HFF-Myc (cell line): ENCODE measurements at places on chromosomes 3 and 15.

GRCh38 chr3:101816215-101817149, 32.8 kb upstream of the NFKBIZ start:
- DNase-seq = peak; percentile 37

DNA sequence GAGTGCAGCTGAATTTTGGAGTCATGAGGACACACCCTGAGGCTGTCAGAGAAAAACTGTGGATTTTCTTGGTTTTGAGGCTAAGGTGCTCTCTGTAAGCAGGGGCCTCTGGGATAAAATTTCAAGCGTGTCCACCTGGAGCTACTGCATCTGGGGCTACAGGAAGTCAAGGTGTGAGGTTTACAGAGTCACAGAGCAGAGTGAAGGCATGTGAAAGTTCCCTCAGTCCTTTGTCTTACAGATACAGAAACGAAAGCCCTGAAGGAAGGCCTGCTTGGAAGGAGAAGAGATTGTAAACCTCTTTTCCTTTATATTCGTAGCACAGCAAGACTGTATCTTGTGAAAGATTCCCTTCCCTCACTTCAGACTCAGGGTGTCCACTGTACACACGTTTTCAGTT, 138.6 kb downstream of the OPA1 start:
- no peak for DNase-seq

DNA sequence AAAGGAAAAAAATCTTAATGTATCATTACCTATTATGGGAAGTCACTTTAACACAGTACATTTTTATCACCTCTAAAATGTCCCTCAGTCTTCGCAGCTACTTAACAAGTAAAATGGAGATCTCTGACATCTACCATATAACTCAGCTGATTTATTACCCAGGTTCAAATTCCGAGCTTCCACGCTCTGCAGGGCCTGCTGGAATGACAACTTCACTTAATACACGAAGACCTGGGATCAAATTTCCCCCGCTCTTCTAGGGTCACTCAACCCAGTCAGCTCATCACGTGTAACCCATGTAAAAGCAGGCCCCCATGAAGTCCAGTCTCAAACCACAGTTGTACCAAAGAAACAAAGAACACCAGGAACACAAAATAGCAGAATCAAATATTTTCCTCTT, 44.2 kb upstream of the ACP3 start:
- DNase-seq = no peak

DNA sequence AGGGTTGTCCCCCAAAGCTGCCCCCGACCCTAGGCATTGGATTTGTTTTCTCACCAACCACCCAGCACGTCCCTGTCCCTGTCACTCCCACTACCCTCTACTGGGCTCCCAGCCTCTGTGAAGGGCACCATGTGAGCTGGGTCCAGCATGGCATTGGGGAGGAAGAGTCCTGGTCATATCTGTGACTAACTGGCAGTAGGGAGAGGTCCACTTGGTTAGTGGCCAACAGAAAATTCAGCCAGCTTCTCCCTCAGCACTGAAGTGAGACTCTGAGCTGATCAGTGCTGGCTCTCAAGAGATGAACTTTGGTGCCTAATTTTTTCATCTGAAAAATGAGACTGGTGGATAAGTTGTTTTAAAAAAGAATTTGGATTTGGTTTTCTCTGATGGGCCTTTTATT, 11.3 kb upstream of the KIF23 start:
- no peak for DNase-seq

DNA sequence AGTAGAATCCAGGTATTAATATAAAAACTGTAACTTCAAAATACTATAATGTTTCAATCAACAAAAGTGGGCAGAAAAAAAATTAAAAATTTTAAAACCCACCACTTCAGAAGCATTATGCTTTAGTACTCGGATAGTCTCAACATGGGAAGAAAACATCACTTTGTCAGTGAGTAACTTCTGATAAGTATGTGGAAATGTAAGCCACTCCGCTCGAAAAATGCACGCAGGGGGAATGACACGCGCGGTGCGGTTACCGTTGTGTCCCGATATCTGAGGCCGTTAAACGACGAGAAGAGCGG, 656 bp downstream of the NGLY1 start:
- DNase-seq = no peak

GRCh38 chr3:38210141-38210757, 44.9 kb downstream of the OXSR1 start:
- no peak for DNase-seq

DNA sequence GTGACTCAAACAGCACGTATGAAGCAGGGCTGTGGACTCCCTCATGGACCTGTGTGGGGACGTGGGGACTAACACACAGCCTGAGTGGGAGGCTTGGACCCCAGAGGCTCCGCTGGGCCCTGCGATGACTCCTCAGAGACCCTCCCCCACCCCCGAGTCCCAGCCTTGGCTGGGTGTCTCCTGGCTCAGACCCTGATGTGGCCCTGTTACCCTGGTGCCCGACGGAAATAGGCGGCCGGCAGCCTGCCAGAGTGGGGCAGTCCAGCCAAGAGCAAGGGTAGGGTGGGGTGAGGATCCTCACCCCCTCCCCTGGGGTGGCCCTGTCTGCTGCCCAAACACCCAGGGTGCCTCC, 15.3 kb downstream of the TNK2 start:
- no peak for DNase-seq

- no peak for DNase-seq
Observed at GRCh38 chr3:175274474-175275218, 415.5 kb downstream of the NAALADL2 start.

- no peak for DNase-seq
Observed at GRCh38 chr15:48833526-48834239, 22.8 kb upstream of the CEP152 start.

- DNase-seq = no peak
Observed at GRCh38 chr3:179546814-179547241, 15.9 kb upstream of the ACTL6A start.

GRCh38 chr3:134337511-134338200, 36.6 kb downstream of the AMOTL2 start:
- no peak for DNase-seq

DNA sequence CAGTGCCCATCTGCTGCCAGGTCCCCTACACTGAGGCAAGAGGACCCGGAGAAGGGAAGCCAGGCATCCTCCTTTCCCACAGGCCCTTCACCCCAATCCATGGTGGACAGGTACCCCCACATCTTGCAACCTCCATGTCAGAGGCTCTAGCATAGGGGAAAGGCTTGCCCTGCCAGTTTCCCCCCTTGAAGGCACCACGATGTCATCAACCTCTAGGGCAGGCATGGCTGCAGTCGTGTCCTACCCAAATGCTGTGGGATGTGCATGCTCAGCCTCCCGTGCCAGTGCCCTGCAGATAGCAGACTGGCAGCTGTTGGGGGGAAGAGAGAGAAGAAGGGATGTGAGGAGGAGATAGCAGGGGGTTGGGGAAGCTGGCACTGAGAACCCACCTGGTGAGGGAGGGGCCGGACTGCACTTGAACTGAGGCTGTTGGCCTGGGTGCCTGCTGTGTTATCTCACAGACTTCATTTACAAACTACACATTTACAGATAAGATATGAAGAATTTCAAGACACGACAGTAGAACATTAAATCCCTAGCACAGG, 197.5 kb downstream of the ADAMTS9 start:
- DNase-seq = no peak

DNA sequence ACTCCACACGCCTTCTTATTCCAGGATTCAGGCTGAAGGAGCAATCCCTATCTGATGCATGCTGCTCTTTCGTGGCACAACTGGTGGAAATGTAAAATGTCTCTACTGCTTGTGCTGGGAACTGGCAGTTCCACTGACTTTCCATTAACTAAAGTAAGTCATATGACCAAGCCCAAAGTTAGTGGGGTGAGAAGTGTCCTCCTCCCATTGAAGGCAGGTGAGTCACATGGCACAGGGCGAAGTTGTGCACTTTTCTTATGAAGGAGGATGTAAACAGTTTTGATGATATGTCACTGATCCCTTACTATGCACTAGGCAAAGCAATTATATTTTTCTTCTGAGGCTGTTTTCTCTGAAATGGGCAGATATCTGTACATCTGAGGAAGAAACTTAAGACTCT, 51.6 kb downstream of the SLC7A14 start:
- no peak for DNase-seq

GRCh38 chr3:4778119-4778518, 201.1 kb upstream of the BHLHE40 start:
- DNase-seq = no peak

- DNase-seq = no peak
Observed at GRCh38 chr3:162332344-162332743, 835.7 kb downstream of the OTOL1 start.

DNA sequence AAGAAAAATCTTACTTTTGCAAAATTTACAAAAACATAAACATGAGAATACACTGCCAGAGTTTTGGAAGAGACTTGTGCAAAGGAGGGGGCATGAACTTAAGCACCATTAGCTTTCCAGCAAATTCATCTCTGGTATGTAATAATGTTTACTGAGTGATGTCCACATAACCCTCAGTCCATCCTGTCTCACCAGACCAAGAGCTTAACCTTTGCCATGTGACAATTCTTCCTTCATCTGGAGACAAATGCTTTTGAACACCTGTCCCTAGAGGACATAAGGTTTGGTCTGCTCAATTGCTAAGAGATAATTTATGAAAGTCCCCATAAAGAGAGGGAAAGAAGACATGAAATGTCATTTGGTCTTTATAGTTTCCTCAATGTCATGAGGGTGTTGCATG, 412.3 kb downstream of the ERC2 start:
- DNase-seq = no peak

DNA sequence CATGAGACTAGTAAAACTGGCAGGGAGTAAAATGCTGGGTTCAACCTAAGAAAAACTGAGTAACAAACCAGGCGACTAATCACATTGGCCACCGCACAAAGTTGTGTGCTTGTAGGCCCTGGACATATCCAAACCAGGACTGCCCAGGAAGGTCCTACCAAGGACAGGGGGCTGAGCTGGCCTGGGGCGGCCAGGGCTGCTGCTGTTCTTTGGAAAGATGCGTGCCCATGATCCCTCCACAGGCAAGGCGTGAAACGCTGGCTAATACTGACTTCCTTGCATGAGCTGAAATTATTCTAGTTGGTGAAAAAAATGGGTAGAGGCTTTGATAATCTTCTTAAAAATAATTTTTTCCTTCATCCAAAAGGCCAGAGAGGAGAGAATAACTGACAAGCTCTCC, 56.9 kb upstream of the ADCY5 start:
- DNase-seq = no peak

DNA sequence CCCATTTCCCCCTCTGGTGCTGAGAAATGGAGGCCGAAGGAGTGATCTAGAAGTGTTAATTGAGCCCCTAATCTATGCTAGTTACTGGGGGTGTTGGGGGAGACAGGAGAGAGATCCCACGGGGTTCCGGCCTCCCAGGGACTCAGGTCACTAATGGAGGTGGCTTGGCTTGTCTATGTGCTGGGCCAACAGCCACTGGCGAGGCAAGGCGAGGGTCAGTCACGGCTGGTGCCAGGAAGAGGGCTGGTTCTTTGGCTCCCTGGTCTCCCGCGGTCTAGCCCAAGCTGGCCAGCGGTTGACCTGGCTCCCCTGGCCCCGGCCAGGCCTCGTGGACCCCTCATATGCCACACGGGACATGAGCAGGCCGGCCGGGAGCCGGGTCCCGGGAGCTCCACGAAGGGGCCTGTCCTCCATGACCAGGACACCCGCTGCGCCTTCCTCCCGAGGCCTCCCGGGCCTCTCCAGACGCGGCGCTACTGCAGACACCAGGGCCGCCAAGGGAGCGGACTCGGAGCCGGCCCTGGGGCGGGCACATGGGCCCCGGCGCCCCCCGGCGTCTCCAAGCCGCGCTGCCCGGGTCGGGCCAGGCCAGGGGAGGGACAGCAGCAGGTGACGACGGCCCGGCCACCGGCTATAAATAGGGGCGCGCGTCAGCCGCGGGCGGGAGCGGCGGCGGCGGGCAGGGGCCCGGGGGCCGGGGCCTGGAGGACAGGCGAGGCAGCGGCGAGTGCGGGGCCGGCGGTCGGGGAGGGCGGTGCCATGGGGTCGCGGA, at the start of gene ALPK3:
Gene ALPK3, plus strand, starts transcription at position 663 of the 772 bp plus-strand sequence. Its CDS starts 97 bp downstream, at position 760.
- DNase-seq = no peak

GRCh38 chr15:47616876-47617275, 100.4 kb upstream of the SEMA6D start:
- DNase-seq = no peak

- DNase-seq = no peak
Observed at GRCh38 chr3:120153294-120153693, 59.0 kb upstream of the GSK3B start.

GRCh38 chr15:29685156-29686078, 136.9 kb downstream of the TJP1 start:
- DNase-seq = no peak

DNA sequence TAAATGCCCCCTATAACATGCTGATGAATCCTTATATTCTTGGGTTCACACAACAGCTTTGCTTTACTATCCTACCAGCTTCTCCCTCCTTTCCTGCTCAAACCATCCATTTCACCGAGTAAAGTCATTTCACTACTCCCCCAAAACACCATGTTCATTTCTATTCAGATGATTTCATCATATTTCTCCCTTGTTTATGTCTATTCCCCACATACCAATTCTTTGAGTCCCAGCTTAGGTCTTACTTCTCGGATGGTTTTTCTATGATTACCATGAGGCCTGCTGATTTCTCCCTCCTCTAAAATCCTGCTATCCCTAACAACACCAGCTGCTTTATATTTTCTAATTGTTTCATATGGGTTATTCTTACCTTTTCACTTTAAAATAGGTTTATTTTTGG, 231.4 kb downstream of the TIGIT start:
- no peak for DNase-seq

DNA sequence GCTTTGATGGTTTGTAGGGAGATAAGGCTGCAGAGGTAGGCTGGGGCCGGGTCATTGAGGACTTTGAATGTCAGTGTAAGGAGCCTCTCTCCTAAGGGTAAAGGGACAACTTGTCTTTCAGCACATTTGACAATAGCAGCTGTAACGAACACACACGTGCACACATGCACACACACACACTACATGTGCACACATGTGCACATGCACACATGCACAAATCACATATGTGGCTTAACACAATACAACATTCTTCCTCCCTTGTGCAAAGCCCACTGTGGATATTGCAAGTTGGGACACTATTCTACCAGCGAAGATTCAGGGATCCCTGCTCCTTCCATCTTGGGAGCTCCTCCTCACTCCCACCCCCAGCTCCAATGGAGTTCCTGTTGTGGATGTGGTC, 1.1 kb upstream of the CFAP100 start:
- no peak for DNase-seq

DNA sequence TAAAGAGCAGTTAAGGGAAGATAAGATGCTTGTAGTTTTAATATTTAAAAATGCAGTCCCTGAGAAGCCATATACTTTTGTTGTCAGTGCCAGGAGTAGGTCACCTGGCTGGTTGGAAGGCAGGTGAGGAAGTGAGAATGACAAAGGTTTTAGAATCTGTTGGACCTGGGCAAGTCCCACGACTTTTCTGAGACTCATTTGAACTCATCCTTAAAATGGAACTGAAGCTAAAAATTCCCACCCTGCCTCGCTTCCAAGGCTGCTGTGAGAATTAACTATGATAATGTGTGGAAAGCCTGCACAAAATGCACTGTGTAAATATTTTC, 77.1 kb downstream of the IQSEC1 start:
- no peak for DNase-seq

- DNase-seq = no peak
Observed at GRCh38 chr3:148102156-148102555, 595.5 kb upstream of the AGTR1 start.
